Activated CD4-positive, CD25-positive, alpha-beta regulatory T cell (primary cell): ENCODE measurements at places on chromosomes 4 and X.

DNA sequence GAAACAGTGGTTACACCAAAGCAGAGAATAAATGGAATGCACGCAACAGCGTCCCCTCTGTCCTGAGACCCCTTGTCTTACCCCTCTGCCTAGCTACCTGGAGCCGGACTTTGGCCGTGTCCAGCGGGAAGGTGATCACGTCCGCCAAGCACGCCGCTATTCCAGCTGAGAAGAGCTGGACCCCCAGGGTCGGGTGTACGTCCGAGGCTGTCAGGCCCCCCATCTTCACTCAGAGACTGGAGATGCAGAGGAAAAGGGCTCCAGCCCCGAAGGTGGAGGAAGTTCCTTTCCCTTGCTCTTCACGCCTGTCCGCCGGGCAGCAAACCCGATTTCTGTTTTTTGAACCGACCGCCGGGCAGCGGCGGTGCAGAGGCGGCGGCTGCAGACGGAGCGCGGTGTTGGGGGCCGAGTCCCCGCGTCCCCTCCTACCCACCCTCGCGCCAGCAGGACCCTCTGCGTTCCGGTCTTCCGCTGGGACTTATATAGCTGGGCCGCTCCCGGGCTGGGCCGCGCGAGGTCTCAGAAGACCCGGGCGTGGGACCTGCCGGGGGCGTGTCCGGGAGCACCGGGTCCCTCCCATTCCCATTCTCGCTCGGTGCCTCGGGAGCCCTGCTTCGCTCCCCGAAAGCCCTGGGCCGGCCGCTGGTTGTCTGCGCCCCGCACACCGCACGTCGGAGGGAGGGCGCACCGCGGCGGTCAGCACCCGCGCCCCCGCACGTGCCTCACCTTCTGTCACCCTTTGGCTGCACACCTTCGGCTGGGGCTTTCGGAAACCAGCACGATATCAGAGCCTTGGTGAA, at the start of gene UCP1:
UCP1 (minus strand) TSS at position 455 of the 800 bp plus-strand sequence; CDS start at position 223, 232 bp downstream.
- DNase-seq: no peak

DNA sequence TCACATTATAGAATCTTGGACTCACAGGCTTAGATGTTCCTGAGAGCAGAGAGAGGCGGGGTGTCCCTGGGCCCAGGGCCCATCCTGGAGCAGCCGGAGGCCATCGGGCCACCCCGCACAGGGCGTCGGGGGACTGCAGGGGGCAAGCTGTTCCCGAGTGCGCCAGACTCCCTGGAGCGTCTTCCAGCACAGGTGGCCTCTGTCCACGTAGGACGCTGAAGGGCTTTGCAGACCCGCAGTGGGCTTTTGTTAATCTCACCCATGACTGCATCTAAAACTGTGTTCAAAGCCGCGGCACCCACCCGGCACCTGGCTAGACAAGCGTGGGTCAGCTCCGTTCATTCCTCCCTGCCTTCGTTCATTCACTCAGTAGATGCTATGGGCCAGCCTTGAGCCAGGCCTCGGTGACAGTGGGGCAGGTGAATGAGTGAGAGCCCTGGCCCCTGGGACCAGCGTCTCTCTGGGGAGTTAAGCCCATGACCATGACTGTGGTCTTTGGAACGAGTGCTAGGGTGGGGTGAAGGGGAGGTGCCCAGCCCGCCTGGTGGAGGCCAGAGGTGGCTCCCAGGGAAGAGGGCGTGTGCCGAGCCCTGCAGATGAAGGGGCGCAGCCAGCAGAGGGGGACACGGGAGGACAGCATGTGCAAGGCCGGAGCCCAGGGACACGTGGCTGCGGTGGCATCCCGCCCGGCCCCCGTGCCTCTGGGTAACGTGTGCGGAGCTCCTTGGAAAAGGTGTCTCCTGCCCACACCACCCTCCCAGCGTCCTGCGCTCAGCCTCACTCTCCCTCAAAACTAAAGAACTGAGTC, 98.3 kb downstream of the HMX1 start:
- no peak for DNase-seq

- DNase-seq: no peak
These were observed 293.2 kb downstream of the FBXO8 start for GRCh38 chr4:173990126-173990868.

DNA sequence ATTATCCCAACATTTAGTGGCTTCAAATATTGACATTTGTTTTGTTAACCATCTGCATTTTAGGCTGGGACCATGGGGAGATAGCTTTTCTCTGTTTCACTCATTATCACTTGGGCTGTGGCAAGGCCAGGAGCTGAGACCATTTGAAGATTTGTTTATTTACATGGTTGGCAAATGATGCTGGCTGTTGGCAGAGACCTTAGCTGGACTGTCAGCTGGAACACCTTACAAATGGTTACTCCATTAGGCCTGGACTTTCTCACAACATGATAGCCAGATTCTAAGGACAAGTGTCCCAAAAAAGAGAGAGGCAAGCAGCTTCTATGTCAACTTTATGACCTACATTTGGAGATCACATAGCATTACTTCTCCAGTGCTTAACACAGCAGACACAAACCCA, 130.4 kb downstream of the INPP4B start:
- no peak for DNase-seq

DNA sequence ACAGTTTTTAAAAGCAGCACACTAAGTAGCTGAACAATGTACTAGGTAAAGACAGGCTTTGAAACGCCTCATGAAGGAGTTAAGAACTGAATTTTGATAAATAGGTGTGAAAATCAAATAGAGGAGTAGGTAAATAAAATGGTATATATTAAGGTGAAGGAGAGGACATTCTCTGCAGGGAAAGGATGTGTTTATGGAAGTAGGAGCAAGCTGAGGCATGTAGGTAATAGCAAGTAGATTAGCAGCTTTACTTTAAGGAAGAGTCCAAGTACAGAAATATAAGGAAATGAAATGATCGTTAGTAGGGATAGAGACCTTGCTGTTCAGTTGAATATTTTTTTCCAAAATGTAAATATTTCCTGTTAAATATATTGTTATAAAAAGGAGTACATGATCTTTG, 12.5 kb downstream of the METAP1 start:
- DNase-seq: no peak

DNA sequence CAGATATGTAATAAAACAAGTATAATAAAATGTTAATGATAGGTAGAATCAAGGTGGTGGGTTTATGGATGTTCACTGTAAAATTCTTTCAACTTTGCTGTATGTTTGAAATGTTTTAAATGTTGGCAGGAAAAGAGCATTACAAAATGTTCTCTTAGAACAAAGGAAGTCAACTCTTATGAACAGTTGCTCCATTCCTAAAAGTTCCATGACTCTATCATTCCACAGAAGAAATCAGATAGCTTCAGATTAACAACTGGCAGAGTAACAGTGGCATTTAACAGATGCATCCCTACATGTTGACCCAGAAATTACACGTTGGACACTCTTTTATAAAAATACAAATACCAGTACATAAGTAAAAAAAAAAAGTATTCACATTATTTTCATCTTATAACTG, 2023.7 kb downstream of the ARAP2 start:
- no peak for DNase-seq

DNA sequence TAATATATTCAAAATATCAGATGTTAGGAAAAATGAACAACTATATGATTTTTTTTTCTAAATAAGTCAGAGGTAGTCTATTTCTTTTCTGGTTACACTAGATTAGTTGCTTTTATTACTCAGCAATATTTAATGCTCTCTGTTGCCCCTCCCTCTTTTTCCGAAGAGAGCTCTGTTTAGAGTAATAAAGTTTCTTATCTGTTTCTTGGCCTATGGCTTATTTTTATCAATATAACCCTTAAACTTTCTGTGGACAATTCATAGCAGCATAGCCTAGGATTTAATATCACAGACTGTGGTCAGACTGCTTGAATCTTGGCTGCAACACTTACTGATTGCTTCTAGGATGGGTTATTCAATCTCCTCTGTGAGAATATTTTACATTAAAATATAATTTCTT, 2315.4 kb upstream of the AGA start:
- no peak for DNase-seq

DNA sequence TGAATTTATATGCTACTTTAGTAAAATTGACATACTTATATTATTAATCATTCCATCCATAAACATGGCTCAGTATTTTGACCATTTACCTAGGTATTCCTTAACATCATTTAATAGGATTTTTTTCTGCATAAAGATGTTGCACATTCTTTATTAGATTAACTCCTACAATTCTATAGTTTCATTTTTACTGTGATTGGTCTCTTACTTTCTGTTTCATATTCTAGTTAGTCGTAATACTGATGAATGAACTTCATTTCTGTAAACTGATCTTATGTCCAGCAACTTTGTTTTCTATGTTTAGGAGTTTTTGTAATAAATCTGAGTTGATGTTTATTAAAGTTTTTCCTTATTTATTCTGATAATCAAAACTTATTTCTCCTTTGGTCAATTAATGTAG, 278.2 kb upstream of the CXXC4 start:
- DNase-seq: no peak

- no peak for DNase-seq
These were observed 111.9 kb downstream of the STOX2 start for GRCh38 chr4:184016759-184017668.

GRCh38 chr4:147782087-147782781, 50.3 kb downstream of the ARHGAP10 start:
- no peak for DNase-seq

DNA sequence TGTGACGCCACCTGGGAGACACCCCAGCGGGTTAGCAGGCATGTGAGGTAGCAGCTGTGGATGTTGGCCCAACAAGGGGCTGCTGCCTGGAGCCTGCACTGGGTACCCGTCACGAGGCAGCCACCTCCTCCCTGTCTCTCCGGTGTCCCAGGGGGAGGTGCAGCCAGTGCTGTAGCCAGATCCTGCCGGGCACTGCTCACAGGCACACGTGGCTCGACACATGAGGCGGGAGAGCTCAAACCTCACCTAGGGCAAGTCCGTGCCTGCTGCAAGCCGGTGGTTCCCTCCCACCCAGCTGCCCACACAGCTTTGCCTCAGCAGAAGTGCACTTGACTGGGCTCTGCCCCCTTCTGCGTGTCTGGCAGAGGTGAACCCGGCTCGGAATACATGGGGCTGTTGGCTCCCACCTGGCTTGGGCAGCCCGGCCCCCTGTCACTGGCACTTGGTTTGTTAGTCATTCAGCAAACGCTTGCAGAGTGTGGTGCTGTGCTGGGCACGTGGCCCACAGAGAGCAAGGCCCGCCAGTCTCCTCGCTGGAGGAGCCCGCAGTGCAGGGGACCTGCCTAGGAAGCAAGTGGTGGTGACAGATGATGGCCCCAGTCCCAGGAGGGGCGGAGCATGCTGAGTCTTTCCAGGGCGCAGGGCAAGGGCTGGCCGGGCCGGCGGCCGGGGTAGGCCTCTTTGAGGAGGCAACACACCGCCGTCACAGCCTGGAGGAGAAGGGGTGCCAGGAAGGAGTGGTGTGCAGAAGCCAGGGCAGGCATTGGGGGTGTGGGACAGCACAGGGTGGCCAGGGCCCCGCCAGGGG, 10.1 kb upstream of the SH3TC1 start:
- no peak for DNase-seq

DNA sequence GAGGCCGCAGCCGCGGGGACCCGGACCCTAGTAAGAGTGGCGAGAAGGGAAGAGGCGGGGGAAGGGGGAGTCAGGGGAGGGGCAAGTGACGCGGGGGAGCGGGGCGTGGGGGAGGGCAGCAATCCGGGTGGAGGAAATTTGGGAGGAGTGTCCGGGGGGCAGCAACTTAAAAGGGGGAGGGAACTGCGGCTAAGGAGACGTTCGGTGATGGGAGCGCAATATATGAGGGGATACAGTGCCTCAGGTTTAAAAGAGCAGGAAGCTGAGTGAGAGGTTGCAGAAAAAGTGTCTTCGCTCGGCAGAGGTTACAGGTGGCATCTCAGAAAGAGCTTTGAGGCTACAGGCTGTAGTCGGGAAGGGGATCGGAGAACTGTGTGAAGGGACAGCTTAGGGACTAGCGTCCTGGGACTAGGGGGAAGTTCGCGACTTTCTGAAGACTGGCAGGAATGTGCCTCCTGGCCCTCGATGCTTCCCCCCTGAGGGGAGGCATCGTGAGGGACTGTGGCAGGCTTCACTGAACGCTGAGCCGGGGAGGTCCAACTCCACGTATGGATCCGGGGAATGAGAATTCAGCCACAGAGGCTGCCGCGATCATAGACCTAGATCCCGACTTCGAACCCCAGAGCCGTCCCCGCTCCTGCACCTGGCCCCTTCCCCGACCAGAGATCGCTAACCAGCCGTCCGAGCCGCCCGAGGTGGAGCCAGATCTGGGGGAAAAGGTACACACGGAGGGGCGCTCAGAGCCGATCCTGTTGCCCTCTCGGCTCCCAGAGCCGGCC, 519 bp downstream of the FOXO4 start:
- DNase-seq: no peak

GRCh38 chr4:185717377-185717741, 94.6 kb downstream of the SORBS2 start:
- no peak for DNase-seq

DNA sequence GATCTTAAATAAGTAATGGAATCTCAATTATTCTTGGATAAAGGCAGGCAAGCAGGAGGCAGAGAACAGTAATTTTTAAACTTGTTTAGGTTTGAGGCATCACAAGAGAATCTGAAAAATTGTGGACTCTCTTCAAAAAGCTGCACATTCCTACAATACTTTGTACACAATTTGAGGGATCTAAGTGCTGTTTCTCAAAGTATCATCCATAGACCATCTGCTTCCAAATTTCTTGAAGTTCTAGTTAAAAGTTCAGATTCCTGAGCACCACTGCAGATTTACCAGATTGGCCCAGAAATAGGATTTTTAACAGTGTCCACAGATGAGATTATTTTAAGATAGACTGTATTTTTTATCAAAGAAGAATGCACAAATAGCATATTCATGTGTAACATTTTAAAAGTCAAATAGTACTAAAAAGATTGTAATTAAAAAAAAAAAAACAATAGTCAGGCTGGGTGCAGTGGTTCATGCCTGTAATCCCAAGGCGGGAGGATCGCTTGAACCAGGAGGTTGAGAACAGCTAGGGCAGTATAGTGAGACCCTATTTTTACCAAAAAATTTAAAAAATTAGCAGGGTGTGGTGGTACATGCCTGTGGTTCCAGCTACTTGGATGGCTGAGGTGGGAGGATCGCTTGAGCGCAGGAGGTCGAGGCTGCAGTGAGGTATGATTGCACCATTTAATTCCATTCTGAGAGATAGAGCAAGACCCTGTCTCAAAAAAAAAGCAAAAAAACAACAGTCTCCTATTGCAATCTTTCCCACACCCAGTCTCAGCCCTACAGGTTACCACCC, 14.2 kb upstream of the FNIP2 start:
- no peak for DNase-seq

DNA sequence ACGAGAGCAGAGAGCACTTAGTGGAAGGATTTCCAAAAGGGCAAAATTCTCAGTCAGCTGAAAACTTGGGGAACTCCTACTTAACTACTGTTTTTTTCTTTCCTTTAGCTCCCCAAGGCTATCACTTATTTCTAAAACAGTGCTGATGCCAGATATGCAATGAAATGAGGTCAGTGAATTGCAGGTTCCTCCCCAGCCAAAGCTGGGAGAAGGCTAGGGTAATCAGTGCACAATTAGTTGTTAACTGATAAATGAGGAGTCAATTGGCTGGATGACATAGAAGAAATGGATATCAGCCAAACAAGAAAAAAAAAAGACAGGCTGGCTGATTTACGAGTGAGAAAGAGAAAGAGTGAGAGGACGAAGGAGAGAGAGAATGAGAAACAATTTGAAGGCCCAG, 195.6 kb downstream of the GPC3 start:
- no peak for DNase-seq

GRCh38 chrX:138504273-138504672, 207.2 kb downstream of the FGF13 start:
- DNase-seq: no peak

GRCh38 chrX:53481093-53481492, 46.9 kb upstream of the HSD17B10 start:
- DNase-seq: no peak

GRCh38 chrX:9670136-9670814, 95.4 kb downstream of the GPR143 start:
- no peak for DNase-seq

- no peak for DNase-seq
These were observed 115.5 kb upstream of the TMEM150C start for GRCh38 chr4:82677327-82677726.
